Stimulated activated CD8-positive, alpha-beta memory T cell treated with anti-CD3 and anti-CD28 coated beads, Interleukin-7, amount 100 ng/mL, for 1 hour (primary cell): ENCODE measurements at places on chromosomes 5 and 9.

DNA sequence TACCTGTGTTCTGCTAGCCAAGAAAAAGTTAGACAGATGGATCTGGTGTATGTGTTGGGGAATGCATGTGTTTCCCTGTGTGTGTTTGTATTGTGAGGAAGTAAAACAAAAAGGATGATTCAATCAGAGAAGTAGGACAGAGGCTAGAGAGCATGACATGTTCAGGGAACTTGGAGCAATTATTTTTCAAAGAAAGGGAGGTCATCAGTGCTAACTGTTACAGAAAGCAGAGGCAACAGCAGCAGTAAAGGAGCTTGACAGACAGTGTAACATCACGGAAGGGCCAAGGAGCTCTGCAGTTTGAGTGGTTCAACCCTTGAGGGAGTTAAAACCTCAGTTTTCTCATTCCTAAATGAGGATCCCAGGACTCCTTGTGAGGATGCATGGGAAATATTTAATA lies 13.2 kb downstream of the SPINK1 start:
- DNase-seq, result no peak

DNA sequence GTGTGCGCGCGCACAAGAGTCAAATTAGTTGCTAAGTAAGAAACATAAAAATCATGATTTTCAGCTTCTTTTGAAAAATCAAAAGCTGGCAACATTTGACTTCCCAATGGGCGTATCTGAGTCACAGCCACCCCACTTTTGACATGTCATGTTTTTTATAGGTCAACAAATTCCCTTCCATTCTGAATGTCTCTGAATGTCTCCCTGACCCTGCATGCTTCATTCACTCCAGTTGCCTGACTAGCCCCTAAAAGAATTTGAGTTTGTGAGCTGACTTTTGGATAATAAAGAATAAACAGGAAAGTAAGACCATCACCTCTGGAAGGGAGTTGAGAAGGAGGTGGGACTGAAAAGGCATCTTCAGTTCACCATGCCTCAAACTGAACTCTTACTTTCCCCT lies 20.2 kb upstream of the GLIS3 start:
- no peak for DNase-seq

DNA sequence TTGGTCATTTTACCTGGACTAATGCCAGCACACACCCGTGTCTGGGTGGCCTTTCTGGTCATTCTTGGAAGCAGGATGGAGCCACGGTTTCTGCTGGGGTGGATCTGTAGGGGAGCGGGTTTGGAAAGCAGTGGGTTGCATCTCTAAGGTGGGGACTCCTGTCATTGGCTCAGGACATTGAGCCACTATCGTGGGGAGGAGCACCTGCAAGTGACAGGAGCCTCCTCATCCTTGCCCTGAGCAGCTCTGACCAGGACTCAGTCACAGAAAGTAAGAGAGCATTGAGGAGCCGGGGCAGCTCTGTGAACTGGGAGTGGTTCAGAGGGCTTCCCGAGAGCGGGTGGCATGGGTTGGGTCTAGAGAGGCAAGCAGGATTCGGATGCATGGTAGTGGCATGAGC lies 3.7 kb downstream of the B4GALT7 start:
- no peak for DNase-seq

DNA sequence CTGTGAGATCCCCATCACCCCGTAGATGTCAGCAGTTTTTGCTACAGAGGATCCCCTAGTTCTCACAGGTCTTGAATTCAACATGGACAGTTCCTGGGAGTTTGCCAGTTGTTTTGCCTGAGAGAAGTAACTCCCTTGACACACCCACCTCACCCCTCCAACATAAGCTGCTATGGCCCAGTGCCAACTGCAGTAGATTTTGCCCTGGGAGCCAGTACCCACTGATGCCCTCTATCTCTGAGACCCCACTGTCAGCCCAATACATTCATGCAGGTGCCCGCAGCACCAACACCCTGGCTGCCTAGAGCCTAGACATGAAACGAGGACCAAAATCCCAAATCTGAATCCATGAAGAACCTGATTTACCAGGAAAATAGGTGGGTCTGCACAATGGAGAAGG lies 583.9 kb upstream of the CTNND2 start:
- DNase-seq, result no peak

DNA sequence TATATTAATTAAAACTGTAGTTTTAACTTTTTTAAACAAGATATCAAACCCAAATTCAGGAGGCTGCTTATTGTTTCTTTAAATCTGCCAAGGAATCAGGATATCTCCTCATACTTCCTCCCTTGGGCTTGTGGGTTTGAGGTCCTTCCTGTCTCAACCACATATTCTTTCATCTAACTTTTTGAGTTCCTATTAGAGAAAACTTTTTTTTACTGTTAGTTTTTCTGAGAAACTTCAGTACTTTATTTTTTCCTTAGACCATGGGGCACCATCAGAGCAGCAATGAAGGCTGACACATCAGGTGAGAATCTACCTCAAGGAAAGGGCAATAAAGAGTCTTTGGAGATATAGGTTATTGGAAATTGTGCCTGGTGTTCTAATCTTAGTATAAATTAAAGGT lies 56.7 kb downstream of the TSSK1B start:
- DNase-seq, result no peak

DNA sequence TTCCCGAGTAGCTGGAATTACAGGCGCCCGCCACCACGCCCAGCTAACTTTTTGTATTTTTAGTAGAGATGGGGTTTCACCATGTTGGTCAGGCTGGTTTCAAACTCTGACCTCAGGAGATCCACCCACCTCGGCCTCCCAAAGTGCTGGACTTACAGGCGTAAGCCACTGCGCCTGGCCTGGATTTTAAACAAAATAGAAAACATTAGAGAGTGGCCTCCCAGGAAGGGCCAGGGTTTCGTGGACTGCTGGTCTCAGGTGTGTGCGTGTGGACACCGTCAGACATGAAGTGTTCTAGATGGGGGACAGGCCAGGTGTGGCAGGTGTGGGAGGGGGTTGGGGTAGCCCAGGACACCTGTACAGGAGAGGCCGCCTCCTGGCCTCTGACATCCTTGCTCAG lies 7.0 kb upstream of the GBGT1 start:
- DNase-seq, result no peak

DNA sequence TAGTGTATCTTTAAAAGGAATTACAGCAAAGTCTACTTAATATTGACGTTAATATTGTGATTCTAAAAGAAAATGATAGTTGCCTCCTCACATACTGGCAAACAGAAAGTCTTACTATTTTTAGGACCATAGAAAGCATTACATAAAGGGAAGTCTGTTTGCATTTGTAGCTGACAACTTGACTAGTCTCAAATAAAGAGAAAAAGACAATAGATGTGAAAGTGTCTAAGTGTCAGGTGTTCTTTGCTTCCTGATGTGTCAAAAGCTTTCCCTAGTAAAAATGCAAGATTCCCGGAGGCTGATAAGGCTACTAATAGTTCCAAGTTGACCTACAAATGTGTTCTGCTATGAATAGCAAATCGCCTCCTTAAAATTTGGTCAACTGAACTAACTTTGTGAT lies 259.7 kb downstream of the CDH10 start:
- DNase-seq, result no peak

- DNase-seq, result peak; percentile 3
Observed at GRCh38 chr9:68560071-68560844, 19.6 kb upstream of the TMEM252 start.

DNA sequence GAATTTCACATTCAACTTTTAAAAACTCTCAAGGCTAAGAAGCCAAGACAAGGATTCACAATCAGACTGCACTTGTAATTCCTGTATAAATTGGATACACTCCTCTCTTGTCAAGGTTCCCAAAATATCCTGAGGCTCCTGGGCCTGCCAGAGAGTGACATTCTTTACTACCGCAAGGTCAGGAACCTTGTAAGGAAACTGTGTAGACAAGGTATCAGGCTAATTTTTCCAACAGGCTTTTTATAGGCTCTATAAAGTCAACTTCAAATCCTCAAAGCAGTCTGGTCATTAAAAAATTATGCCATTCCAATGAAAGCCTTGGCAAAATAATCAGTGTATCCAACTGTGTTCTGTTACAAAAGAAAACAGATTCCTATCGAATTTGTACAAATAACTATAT lies 15.5 kb upstream of the PAIP1 start:
- no peak for DNase-seq

- no peak for DNase-seq
Observed at GRCh38 chr5:79745255-79745654, 55.6 kb downstream of the CMYA5 start.

DNA sequence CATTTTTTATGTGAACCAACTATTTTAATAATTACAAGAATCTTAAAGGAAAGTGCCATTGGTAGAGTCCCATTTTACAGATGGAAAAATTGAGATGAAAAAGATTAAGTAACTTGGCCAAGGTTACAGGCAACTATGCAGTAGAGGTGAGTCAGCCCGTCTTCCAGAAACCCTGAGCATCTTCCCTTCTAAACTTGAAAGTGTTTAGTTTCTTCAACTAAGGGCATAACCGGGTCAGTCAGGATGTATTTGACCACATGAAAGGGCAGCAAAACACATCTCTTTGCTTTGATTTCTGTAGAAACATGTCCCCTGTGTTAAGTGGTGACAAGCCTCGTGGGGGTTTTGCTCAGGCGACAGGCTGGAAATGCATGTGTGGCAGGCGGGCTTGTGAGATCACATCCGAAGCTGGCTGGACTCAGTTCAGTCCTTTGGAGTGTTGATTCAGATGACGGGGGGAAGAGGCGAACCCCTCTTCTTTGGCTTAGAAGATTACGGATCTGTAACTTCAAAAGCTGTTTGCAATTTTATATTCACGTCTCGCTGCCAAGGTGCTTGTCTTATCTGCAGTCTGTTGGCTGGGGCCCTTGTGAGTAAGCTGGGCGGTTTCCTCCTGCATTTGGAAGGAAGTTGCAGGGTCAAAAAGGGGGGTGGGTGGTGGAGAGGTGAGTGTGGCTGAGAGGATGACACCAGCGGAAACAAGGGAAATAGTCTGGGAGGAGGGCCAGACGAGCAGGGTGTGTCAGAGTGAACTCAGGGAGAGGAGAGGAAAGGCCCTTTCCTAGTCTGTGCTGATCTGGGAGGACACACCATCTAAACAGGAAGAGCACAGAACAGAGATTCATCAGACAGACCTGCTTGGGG lies 78.9 kb upstream of the RPS23 start:
- DNase-seq, result peak; percentile 46

DNA sequence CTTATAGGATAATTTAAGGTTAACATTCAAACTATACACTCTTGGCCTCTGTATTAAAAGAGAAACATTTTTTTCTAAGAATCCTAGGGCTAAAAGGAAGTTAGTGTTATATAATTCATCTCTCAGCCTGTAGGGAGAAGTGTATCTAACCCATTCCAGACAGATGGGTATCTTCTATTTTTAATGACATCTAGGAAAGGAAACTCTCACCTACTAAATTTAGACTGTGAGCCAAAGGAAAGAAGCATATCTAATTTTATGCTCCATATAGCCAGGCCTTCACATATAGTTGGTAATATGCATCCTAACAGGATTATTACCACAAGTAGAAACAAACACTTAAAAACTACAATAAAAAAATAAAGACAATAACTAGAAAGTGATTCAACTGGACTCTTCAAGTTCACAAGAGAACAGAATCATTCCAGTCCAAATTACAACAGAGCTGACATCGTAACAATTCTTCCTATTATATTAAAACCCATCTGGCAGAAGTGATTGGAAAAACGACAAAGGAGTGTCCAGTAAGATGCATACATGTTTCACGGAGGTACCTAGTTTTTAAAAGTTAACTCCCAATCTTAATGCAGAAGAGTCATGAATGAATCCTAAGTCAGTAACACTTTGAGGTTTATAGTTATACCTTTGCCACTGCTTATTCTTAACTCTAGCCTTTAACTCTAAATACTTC lies 39.4 kb downstream of the SCAI start:
- DNase-seq, result no peak

GRCh38 chr9:110479481-110479880 lies 100.1 kb downstream of the SVEP1 start:
- DNase-seq, result no peak

DNA sequence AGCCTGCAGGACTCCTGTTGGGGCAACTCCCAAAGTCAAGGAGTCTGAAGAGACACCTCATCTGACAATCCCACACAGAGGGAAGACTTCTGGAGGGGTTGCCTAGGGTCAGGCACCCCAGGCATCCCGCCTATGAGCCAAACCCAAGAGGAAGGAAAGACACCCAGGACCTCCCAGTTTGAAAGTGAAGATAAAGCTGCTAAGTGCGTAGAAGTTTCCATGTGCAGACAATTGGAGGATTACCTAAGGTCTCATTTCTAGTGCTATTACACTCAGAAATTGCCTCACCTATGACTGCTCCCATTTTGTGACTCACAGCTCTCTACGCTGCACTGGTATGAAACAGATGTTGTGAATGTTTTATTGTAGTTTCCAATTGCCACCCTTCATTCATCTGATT lies 322.9 kb downstream of the SLIT3 start:
- no peak for DNase-seq

- DNase-seq, result no peak
Observed at GRCh38 chr5:73278693-73279092, 105.7 kb downstream of the TMEM174 start.

DNA sequence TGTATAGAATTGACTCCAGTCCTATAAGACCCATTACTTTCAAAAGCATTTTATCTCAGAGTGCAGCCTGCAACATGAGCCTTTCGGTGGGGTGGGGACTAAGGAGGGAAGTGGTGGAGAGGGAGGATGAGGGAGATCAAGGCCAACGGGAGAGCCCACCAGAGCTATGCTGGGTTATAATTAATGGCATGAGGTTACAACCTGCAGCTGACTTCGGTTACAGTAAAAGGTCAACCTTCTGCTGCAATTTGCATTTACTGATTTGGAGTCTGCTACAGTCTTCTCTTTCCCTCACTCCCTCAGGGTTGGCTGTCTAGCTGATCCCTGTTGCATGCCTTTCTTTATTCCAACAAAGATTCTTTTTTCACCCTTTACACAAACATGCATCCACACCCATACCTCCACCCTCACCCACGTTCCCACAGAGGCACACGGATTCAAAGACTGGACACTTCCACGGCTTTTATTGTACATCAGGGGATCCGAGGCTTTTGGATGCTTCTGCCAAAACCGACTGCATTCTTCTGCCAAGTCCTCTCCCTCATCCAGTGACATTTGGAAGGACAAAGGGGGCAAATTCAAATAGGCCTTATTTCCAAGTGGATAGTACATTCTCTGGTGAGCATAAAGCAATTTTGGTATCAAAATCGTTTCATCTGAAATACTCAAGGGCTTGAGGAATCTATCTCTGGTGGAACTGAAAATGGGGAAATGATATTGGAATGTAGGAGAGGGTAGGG lies 381.2 kb downstream of the NFIB start:
- DNase-seq, result no peak
